ENCODE measurements at places on chromosomes 2 and 18.

GRCh38 chr18:57574866-57575265 is 11.6 kb downstream of the FECH start:
- no peak for DNase-seq

DNA sequence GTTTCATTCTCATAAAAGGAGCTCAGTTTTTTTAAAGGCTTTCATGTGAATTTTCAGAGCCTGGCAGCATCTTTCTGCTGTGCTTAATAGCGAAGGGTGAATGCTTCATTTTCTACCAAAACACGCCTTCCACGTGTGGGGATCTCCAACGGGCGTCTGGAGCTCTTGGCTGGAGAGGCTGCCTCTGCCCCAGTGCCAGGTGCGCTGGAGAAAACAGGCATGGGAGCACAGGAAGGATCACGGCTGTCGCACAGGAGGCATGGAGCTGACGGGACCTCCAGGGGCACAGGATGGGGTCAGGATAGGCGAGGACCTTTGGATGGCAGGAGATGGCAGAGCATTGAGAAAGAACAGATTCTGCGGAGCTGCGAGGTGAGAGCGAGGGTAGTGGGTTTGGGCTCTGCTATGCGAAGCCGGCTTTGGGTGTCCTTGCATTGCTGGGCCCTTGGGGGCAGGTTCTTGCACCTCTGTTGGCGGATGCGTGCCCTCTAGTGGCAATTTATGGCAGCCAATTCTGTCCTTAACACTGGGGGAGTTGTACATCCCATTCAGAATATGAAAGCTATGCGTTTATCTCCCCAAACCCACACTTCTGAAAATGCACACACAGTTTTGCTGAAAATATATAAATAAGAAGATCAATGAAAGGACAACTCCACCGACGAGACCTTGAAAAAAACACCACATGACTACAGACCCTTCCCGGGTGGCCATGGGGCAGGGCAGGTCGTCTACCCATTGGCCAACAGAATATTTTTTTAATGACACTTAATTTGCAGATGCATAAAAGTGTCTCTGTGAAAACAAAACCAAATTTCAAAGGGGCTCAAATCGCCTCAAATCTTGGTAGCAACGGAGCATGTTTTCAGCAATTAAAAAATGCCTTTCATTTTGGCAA is 90.4 kb upstream of the SLC35G4 start:
- DNase-seq, result peak; percentile 54

GRCh38 chr2:64608867-64609226 is 44.9 kb downstream of the SERTAD2 start:
- no peak for DNase-seq

DNA sequence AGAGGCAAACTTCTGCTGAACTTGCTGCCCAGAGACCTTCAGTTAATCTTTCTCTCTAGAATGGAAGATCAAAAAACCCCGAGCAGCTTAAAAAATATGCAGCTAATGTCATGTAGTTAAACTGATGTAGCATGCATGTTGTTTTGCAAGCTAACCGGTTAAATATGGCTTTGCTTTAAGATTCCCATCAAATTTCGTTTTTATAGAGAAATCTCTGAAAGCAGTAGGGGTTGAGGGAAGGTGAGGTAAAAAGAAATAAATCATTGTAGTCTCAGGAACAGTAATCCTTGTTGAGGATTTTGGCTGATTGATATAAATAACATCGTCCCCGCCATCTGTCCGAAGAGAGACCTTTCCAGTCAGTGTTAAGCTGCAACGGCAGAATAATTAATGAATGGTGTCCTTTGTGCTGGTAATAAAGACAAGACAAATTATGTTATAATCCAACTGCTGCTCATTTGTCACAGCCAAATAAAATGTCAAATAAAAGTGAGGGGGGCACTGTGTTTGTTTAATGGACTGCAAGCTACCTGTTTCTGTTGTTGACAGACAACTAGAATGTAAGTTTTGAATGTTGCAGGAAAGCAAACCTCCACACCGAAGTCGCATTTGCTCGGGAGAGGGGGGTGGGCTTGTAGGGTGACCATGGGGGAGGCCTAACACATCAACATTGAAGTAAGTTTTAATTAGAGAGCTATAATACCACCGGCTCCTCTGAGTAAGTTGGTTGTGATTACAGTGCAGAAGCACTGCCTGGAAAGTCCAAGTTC is 555.5 kb downstream of the ARHGAP15 start:
- DNase-seq, result no peak

DNA sequence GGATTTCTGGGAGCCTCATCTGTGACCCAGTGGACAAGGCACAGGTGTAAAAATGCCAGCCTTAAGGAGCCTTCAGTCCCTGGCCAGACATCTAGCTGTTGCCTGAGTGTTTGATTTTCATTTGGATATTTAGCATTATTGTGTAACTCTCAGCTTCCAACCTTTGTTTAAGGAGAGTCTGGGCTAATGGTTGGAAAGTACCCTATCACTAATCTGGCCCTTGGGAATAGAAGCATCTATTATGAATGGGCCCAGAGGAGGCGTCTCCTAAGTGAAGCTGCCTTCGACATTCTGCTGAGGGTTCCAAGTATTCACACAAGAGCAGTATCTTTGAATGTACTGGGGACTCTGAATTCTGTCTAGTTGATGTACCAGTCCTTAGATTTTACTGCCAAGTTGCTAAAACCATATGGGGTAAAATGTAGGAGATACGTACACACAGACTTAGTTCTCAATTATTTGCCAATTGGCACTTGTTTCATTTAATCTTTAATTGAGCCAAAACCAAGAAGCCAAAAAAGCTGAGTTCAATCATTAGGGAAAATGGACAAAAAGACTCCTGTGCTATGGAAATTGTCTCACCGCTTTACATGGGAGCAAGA is 7.2 kb upstream of the ANKRD29 start:
- no peak for DNase-seq

DNA sequence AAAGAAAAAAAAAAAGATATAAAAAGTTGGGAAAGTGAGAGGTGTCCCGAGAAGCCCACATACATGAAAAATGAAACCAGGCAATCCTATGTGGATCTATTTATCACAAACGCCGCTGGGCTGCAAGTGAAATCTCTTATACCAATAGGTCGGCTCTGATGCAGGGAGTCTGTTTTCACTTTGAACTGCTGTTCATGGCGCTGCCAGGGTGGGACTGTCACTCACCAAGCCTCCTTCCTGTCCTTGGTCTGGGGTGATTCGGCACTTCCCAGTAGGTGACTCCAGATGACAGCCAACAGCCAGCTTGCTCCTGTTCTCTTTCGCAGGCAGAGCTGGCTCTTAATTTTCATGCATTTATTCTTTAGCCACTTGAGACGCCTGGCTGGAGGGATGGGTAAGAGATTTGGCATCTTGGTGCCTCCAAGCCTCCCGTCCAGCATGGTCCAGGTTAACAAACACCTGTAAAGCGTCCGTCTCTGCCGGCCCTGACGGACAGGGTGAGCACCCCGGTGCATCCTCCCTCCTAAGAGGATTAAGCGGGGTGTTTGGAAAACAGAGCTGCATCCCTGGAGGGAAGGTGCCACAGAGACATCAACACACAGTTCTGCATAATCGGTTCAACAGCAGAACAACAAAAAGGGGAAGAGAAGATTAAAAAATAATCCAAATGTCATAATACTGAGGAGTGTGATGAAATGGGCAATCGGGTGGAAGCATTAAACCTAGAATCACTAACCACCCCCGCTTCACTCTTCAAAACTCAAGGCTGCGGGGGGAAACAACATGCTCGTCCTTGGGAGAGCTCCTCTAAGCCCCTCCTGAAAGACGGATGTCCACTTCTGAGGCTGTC is 58.7 kb downstream of the STEAP3 start:
- DNase-seq, result no peak

DNA sequence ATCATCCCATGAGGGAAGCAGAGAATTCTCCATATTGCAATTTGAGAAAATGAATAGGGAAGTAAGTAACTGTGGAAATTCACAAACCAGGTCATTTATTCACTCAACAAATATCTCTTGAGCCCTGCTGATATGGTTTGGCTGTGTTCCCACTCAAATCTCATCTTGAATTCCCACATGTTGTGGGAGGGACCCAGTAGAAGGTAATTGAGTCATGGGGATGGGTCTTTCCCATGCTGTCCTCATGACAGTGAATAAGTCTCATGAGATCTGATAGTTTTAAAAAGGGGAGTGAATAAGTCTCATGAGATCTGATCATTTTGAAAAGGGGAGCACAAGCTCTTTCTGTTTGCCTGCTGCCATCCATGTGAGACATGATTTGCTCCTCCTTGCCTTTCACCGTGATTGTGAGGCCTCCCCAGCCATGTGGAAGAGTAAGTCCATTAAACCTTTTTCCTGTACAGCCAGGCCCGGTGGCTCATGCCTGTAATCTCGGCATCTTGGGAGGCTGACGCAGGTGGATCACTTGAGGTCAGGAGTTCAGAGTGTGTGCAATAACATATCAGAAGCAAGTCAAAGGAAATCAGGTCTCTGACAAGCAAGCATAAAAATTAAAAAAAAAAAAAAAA is 193.2 kb downstream of the NDUFA10 start:
- no peak for DNase-seq

DNA sequence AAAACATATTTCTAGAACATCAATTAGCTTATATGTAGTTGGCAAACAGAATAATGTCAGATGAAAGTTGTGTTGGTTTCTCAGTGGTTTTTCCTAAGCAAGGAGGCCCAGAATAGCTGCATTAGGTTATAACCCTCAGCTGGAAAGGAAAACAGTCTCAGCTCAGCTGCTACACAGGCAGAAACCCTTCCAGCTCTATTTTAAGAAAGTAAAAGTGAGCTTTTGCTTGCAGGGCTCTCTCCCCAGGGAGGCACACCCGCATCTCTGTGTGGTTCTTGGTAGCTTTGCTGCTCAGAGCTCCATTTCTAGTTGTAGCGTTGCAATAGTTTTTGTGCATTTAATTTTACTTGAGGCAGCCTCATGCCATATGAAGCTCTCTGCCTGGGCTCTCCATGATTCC is 54.6 kb downstream of the PIKFYVE start:
- no peak for DNase-seq

- no peak for DNase-seq
Observed at GRCh38 chr2:64268330-64269048, 124.3 kb upstream of the PELI1 start.

DNA sequence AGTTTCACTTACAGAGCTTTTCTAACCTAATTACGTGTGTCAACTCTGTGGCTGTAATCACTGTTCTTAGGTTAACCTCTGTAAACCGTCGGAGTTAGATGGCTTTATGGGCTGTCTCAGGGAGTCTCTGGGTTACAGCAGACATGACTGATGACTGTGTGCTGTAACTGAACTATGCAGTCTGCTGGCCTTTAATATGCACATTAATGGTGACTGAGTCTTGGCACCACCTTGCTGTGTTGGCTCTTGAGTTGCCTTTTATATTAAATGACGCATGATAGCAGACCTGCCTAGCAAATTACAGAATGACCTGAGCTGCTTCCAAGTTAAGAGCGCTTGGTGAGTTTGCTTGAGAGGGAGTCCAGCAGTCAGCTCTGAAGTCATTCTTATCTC is 90.1 kb downstream of the ACKR3 start:
- DNase-seq, result no peak
